Activated CD8-positive, alpha-beta memory T cell treated with anti-CD3 and anti-CD28 coated beads, Interleukin-2, amount 10 ng/mL, durations not matched to agents 7 days and 5 days (primary cell): ENCODE measurements at places on chromosomes 12 and 14. TPM values are rescaled to one million over a fixed set of nuclear protein-coding genes. Genes with fewer than 3 reads are reported as not detected.

Gene TAS2R31
- 5.2 TPM for total RNA-seq

Gene AMN
- total RNA-seq: 0.53 TPM

Gene RNASE3
- total RNA-seq: not detected

Gene CCDC177
- not detected for total RNA-seq

Gene RNASE1
- total RNA-seq: not detected

Gene KRT2
- total RNA-seq: not detected

Gene PABPN1
- 225 TPM for total RNA-seq

Gene NOVA1
- total RNA-seq: 0.42 TPM

GRCh38 chr12:92495108-92495507 lies 207.7 kb upstream of the PLEKHG7 start:
- no peak for DNase-seq
- H3K27me3 ChIP-seq: no peaks in the 10 kb centered on the region
- H3K27ac ChIP-seq: no peak overlapping the region
- peaks cover 14% of the 10 kb centered on the region for H3K4me1 ChIP-seq
- H3K4me3 ChIP-seq: no peak overlapping the region

DNA sequence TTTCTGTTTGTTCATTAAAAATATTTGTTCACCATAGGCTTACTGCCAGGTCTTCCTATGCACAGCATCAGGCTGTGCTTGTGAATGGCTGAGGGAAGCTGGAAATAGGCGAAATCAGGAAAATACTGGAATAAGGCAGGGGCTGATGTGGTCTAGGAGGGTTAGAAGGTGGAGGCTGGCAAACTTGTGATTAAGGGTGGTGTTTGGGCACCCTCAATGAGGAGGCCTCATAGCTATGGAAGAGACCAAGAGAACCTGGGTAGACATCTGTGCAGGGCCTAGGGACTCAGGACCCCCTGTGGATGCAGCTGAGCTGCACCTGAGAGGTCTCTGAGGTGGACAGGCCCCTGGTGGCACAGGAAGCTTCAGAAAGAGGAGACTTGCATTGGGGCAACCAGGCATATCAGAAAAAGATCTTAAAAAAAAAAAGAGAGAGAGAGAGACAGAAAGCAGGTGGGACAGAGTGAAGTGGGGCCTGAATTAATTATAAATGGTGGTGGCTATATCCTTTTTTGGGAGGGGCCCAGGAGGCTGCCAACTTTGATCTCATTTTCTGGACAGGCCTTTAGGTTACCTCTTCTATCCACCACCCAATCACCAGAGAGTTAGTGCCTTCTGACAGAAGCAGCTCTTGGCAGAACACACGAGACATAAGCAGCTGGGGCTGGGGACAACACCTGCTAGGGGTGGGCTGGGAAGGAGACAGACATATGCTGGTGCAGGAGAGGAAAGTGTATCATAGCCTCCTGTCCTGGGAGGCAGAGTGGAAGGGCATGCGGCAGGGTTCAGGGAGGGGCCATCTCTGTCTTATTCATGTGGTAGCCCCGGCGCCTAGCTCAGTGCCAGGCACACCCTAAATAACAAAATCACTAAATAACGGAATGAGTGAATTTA lies 46.7 kb upstream of the ATP23 start:
- no peak overlapping the region for H3K27ac ChIP-seq
- no peak for DNase-seq
- peaks cover 39% of the 10 kb centered on the region for H3K4me1 ChIP-seq
- H3K27me3 ChIP-seq: peaks cover 34% of the 10 kb centered on the region

DNA sequence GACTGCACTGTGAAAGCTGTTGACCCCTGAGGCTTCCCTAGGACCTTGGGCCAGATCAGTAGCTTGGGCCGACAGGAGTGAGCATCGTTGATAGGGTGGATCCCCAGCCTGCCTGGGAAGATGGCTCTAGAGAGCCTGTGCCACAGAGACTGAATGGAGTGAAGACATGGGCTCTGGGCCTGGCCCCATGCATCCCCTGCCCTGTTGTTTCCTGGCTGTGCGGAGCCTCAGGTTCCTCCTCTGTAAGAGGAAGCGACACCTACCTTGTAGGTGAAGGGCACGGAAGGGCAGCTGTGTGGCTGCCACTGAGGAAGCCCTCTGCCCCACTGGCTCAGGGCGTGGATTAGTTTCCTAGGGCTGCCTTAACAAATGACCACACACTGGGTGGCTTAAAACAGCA lies 23.9 kb downstream of the PLEKHG3 start:
- peaks cover 59% of the 10 kb centered on the region for H3K4me1 ChIP-seq
- H3K36me3 ChIP-seq: peaks cover 5% of the 10 kb centered on the region
- DNase-seq: no peak
- no peak overlapping the region for H3K4me3 ChIP-seq
- no peaks in the 10 kb centered on the region for H3K27me3 ChIP-seq
- no peak overlapping the region for H3K27ac ChIP-seq

GRCh38 chr12:130608132-130608531 lies 108.0 kb downstream of the RIMBP2 start:
- H3K4me3 ChIP-seq: no peak overlapping the region
- no peaks in the 10 kb centered on the region for H3K27me3 ChIP-seq
- H3K36me3 ChIP-seq: no peaks in the 10 kb centered on the region
- no peak overlapping the region for H3K27ac ChIP-seq
- no peaks in the 10 kb centered on the region for H3K4me1 ChIP-seq
- DNase-seq: no peak

- H3K4me3 ChIP-seq: no peak overlapping the region
- H3K27me3 ChIP-seq: peaks cover 37% of the 10 kb centered on the region
- no peak overlapping the region for H3K27ac ChIP-seq
- H3K36me3 ChIP-seq: no peaks in the 10 kb centered on the region
Observed at GRCh38 chr12:31205054-31205453, 120.9 kb downstream of the SINHCAF start.

DNA sequence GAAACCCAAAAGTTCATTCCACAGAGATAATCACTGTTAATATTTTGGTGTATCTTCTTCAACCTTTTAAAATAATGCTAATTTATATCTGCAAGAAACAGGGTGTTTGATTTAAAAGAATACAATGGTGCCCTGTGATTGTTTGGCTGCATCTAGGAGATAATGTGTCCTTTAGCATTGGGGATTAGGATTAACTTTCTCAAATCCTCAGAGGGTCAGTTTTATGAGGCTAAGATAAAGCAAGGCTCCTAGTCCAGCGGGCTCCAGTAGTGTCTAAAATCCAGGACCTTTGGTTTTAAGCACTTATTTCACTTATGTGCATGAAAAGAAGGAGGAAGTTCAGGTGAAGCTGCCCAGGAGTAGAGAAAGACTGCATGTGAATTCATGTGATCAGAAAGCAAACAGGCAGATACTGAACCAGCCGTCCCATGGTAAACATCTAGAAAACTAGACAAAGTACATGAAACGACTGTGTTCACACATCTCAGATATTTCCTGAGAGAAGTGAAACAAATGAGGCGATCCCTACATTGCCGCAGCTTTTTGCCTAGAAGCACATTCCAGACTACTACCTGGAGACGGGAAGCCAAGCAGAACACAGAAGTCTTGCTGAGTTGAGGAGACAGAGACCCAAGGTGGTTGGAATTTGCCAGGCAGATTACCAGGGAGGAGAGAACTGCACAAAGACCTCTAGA lies 129.1 kb upstream of the MAX start:
- peaks cover 2% of the 10 kb centered on the region for H3K36me3 ChIP-seq
- no peak for DNase-seq

DNA sequence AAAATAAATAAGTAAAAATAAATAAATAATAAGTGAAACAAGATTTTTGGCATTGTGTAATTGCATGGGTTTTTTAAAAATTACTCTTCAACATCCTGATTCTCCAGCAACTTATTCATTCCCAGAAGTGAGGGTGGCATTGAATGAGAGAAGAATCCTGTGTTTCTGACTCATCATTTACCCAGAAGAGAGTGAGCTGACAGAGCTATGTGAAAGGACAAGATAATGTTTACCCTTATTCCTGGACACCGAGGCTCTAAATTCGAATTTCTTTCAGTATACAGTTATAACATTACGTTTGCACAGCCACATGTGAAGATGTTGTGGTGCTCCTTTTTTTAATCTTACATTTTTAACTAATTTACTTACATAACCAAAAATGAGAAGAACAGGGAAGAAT lies 36.4 kb downstream of the BBS10 start:
- no peak for DNase-seq
- no peak overlapping the region for H3K27ac ChIP-seq
- H3K36me3 ChIP-seq: no peaks in the 10 kb centered on the region
- H3K4me3 ChIP-seq: no peak overlapping the region
- H3K27me3 ChIP-seq: peaks cover 30% of the 10 kb centered on the region
- no peaks in the 10 kb centered on the region for H3K4me1 ChIP-seq

DNA sequence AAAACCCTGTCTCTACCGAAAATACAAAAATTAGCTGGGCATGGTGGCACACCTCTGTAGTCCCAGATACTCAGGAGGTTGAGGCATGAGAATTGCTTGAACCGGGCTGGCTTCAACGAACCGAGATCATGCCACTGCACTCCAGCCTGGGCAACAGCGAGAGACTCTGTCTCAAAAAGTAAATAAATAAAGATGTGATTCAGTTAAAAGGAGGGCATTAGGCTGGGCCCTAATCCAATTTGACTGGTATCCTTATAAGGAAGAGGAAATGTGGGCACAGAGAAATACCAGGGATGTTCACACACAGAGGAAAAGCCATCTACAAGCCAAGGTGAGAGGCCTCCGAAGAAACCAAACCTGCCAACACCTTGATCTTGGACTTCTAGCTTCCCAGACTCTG lies 10.1 kb upstream of the DCAF4 start:
- no peak overlapping the region for H3K4me3 ChIP-seq
- peaks cover 7% of the 10 kb centered on the region for H3K4me1 ChIP-seq
- DNase-seq: no peak
- H3K36me3 ChIP-seq: no peaks in the 10 kb centered on the region
- peaks cover 64% of the 10 kb centered on the region for H3K27me3 ChIP-seq

DNA sequence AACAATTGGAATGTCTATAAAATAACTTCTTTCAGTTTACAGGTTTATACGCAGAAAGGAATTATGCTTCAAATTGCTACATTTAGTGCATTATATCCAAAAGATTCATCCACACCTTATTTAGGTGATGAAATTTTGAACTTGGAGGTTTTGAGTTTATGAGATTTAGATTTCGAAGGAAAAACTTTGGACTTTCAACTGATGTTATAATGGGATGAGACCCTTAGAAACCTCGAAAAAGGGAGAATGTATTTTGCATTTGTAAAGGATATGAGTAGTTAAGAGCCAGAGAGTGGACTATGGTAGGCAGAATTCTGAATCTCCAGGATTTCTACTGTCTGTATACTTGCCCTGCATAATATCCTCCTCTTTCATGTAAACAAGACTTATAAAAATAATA lies 851.6 kb upstream of the MGAT4C start:
- no peak for DNase-seq
- H3K4me1 ChIP-seq: no peaks in the 10 kb centered on the region
- H3K27ac ChIP-seq: no peak overlapping the region
- H3K36me3 ChIP-seq: no peaks in the 10 kb centered on the region
- H3K27me3 ChIP-seq: no peaks in the 10 kb centered on the region

DNA sequence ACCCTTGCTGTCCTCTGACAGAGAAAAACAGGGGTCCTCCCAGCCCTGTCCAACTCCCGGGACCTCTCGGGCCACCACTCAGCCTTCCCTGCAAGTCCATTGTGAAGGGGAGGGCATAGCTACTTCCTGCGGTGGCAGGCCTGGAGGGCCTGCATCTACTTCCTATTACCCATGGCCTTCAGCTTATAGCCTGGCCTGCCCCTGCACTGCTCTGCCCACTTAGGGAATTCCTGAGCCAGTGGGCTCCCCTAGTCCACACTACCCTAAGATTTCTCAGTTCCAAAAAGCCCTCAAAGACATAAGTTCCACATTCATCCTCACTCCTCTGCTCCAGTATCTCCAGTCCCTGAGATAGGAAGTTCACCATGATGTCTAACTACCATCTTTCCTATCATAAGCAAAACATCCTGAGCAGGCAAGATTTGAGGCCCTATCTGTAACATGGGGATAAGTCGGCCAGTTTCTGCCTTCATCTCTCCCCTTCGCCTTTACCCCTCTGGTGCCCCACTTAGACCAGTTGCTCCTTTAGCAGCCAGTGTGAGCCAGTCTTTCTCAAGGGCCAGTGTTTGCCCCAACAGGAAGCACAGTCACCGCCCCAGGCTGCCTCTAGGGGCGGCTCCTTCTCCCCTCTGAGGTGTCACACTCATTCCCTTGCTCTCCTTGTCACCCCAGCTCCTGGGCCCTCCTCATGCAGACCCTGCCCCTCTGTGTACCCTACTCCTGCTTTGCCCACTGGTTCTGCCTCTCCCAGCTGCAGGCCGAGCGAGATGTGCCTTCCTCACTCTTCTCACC lies 10.9 kb downstream of the HDAC7 start:
- H3K27ac ChIP-seq: peak overlapping the region; percentile 96
- peaks cover 92% of the 10 kb centered on the region for H3K4me1 ChIP-seq
- peak overlapping the region; percentile 68 for H3K4me3 ChIP-seq

GRCh38 chr12:22684140-22685118 lies 59.5 kb downstream of the ETNK1 start:
- DNase-seq: no peak
- H3K36me3 ChIP-seq: peaks cover 35% of the 10 kb centered on the region
- peaks cover 20% of the 10 kb centered on the region for H3K4me1 ChIP-seq
- H3K4me3 ChIP-seq: no peak overlapping the region
- H3K27ac ChIP-seq: no peak overlapping the region
